ENCODE measurements at places on chromosomes 11 and 22.

DNA sequence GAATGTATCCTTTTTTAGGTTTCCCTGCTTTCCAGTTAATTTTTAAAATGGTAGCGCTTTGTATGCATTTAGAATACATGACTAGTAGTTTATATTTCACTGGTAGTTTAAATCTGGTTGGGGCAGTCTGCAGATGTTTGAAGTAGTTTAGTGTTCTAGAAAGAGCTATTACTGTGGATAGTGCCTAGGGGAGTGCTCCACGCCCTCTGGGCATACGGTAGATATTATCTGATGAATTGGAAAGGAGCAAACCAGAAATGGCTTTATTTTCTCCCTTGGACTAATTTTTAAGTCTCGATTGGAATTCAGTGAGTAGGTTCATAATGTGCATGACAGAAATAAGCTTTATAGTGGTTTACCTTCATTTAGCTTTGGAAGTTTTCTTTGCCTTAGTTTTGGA, 86.4 kb upstream of the BIRC3 start:
- DNase-seq = no peak

DNA sequence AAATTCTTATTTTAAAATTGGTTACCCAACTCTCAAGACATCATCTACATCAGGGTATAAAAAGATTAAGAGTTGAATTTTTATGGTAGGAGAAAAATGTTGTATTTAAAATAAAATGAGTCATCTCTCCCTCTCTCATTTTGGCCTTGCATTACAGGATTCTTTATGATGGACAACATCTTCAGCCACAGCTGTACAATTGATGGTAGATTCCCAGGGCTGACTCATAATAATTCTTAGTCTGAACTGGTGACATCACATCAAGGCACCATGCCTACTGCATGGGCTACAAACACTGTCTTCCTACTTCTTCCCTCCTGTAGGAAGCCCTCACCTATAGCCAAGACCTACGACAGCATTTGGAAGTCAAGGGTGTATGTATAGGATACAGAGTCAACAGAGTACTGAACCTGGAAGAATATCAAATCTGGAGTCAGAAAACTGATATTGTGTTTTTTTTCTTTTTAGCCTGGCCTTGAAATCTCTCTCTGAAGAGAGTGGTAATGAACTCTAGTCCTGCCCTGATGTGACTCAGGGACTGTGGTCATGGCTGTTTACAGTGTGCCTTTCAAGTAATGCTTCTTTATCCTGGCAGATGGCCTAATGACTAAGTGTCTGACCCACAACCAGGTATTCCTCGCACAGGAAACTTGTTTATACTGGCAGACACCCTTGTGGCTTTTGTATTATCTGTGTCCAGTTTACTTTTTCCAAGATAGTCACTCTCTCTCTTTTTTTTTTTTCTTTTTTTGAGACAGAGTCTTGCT, 32.5 kb downstream of the MRGPRX2 start:
- DNase-seq = no peak

GRCh38 chr22:46540874-46541273, 3.5 kb upstream of the CELSR1 start:
- DNase-seq = no peak

DNA sequence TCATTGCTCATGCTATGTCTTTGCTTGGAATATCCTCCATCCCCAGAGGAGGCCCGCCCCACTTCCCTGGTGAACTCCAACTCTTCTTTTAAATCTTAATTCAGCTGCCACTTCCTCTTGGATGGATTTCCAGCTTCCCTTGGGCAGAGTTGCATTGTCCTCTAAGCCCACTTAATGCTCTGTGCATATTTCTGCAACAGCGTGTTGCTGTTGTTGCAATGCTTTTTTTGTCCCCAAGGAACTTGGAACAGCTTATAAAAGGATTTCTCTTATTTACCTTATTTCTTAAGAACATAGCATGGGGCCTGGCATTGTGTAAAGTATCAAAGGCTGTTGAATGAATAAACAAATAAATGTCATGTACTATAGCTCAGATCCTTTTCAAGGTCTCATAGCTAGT, 507.4 kb downstream of the METTL15 start:
- no peak for DNase-seq

DNA sequence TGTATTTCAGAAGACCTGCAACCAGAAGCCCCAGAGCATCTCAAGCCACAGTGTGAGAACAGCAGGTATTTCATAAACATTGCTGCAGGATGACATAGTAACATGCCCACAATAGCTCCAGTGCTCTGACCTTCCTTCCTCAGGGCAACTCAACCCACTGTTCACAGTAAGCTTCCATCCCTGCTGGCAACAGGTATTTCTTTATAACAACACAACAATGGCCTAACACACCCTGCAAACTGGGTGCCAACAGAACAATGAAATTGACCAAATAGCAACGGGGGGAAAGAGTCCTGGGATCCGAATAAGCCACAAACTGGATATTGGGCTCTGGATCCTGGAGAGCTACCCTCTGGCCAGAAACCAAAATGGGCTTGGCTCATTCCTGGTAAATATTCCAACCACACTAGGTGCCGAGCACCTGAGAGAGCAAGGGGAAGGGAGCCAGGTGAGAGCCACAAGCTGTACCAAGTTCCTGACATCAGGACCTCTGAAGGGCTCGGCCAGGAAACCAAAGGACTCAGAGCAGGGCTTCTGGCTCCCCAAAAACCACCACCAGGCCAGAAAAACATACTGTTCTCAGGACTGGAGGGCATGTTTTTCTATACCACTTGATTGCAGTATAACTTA, 99.5 kb downstream of the MICAL3 start:
- DNase-seq = no peak

- no peak for DNase-seq
These were observed 491.5 kb upstream of the KIRREL3 start for GRCh38 chr11:127492029-127492428.

GRCh38 chr11:34647532-34647931, 26.6 kb downstream of the EHF start:
- DNase-seq = no peak

DNA sequence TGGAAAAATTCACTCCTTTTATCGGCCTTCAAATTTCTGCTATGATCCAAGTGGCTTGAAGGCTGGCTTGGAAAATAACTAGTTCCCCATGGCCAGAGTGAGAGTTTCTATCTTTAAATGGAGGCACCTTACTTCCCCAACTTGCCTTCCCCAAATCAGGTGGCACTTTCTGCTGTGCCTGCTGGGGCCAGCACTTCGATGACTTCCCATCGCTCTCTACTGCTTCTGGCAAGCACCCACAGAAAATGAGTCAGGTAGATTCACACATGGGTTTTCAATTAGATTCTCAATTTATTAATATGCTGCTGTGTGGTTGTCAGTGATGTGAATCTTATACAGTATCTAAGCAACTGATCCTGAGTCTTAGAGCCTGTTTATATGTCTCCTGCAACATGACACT, 398.8 kb upstream of the RAG2 start:
- no peak for DNase-seq

GRCh38 chr11:131906963-131907362, 536.5 kb downstream of the NTM start:
- DNase-seq = no peak

- DNase-seq = no peak
These were observed 1.8 kb downstream of the YWHAH start for GRCh38 chr22:31945971-31946680.

DNA sequence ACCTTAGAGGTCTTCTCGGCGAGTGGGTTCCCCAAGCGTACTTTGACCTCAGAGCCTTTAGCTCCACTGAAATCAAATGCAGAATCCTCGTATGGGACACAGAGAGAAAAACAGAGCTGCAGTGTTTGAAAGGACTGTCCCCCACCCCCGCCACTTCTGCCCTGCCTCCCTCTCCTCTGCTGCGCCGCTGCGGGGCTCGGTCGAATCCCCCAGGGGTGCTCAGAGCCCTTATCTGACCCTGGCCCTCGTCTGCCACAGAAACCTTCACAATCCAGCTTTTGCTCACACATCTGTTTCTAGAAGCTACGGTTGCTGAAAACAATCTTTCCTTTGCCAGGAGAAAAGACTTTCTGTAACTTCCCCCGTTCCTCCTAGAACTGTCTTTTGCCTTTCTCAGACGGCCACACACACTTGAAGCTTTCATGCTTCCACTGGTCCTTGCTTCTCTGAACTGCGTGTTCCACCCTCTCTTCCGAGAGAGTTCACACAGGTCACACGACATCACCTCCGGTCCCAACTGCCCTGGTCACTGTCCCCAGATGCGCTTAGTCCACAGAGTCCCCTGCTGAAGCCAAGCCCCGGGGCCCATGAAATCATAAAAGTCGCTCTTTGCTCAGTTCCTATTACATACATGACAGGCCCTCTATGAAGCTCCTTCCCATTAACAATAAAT, 3.7 kb downstream of the SMIM35 start:
- no peak for DNase-seq

DNA sequence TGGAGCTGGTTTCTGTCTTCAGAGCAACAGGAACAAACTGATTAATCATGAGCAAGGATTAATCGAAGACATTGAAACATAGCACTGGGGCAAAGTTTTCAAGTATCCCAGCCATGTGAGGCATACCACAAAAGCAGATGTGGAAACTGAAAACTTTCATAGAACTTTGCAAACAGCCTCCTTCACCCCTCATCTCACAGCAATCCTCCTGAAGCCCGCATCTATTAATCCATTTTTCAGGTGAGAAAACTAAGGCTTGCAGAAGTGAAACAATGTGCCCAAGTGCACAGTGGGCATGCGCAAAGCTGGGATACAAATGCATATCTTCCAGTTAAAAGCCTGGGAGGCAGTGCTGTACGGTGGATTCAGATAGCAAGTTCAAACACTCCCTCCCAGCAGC, 58.6 kb upstream of the HMGXB4 start:
- DNase-seq = no peak
